ENCODE measurements at places on chromosomes 16 and 17.
A peak's percentile ranks its signal among the peaks of the same experiment; 100 is the strongest.

GRCh38 chr17:1422885-1423284 is 22.9 kb upstream of the YWHAE start:
- DNase-seq: no peak

DNA sequence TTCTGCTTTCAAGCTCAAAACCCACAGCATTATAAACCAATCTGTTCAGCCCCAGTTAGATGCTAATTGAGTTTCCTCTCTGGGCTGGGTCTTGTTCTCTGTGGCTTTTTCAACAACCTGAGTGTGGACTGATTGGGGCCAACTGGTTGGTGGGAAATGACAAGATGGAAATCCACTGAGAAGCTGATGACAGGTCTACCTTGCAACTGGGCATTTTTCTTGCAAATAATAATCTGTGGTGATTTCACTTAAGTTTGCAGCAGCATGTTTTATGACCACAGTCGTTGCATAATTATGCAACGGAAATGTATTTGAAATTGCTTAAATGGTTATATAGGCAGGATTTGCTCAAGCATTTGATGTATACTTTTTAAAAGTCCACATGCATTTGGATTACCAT is 69.9 kb downstream of the AKAP1 start:
- no peak for DNase-seq

- DNase-seq: no peak
Measured at GRCh38 chr16:56409195-56409594, 16.1 kb downstream of the AMFR start.

- no peak for DNase-seq
Measured at GRCh38 chr16:30166202-30166902, 17.1 kb upstream of the CORO1A start.

DNA sequence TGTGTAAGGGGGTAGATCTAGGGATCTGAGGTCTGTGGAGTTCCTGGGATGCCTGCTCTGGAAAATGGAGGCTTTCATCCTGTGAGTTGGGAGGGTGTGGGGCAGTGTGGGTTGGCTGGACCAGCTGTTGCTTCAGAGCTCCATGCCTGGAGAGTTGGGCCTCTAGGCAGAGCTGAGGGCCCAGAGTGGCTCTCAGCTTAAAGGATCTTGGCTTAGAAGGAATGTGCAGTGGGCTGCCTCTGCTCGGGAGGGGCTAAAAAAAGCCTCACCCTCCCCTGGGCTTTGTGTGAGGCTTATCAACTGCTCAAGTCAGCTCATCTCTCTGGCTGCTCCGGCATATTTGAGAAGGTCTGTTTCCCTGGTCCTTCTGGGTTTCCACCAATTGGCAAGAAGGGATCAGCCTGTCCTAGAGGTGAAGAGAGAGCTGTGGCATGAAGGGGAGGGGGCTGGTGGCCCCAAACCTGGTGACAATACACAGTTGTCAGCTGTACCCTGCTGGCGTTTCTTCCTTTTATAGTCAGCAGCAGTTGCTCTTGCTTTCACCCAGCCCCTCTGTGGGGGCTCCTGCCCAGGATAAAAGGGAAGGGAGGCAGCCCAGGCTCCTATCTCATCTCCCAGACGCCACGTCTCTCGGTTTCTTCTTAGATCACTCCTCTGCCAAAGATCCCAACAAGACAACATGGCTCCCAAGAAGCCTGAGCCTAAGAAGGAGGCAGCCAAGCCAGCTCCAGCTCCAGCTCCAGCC is at the start of gene MYL4:
Gene MYL4 (plus strand): TSS at position 605 of the 745 bp plus-strand sequence. CDS start 75 bp downstream, at position 680.
- no peak for DNase-seq

DNA sequence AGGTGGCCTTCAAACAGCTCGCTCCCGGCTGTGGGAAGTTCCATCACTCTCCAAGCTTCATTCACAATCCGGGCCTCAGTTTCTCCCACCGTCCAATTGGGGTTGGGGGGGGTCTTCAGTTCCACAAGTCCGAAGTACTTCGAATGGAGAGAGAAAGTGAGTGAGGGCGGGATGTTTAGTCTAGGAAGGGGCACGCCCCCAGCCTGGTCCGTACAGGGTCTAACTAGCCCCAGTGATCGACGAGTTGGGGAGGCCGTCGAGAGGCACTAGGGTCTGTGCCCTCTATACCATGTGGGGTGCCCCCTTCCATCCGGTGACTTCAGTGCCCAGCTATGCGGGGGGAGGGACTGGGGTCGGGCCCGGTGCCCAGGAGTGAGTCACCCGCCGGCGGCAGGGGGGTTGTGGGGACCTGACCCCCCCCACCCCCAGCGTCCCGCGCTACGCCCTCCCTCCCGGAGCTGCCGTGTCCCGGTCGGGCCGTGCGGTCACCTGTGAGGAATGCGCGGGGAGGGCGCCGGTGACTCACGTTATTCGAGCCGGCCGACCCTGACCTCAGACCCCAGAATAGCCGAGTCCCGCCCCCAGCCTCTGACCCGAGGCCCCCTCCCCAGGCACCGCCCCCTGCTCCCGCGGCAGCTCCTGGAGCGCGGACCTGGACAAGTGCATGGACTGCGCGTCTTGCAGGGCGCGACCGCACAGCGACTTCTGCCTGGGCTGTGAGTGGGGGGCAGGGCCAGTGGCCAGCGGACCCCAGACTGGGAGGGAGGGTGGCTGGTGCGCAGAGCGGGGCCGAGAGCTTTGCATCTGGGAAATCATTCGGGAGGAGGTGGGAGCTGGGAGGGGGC is 658 bp downstream of the TNFRSF12A start:
- DNase-seq: no peak

DNA sequence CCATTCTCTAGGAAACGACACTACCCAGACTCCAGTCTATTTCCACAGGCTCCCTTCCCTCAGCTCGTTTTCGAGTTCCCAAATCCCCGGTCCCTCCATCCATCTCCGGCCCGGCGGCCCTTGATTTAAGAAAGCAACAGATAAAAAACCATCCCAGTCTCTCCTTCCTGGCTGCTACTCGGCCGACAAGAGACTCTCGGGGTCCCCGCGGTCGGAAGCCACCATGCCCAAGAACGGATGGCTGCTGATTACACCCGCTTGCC is 182 bp downstream of the RPL26 start:
- DNase-seq: no peak

DNA sequence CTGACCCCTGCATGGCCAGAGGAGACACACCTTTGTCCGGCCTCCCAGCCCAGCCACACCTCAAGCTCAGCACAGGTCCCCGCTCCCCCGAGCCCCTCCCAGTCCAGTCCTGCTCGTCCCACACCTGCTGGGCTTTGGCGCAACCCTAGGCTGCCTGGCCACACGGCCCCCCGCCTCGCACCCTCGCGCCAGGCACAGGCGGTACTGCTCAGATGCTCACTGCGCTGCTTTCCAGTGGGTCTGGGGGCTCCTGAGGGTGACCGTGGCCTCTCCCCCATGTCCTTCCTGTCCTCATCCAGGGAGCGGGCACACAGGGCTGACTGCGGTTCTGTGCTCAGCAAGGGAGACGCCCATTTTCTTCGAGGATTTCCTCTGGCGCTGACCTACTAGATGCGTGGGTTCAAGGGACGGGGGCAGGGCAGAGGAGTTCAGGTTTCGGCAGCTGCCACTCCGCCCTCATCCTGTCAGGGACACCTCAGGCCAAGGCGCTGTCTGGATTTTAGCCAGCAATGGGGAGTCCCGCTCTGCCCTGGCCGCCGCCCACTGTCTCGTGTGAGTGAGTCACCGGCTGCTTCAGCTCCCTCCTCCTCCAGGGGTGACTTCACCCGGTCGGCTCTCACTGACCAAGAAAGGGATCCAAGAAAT is 118.0 kb upstream of the ZNF469 start:
- peak; percentile 26 for DNase-seq

Measured in endothelial cell (in vitro differentiated cells).